ENCODE measurements at places on chromosomes 1 and 21. TPM values are rescaled to one million over a fixed set of nuclear protein-coding genes. Genes with fewer than 3 reads are reported as not detected.

The RGS7 gene
- polyA plus RNA-seq, result 1.8 TPM

The KCNAB2 gene
- polyA plus RNA-seq, result 90.7 TPM

The INAVA gene
- polyA plus RNA-seq, result 0.07 TPM

The CCDC17 gene
- 2.5 TPM for polyA plus RNA-seq

The GNG4 gene
- polyA plus RNA-seq, result not detected

The EXTL1 gene
- polyA plus RNA-seq, result not detected

The TMEM81 gene
- polyA plus RNA-seq, result 3.8 TPM

The HMCN1 gene
- polyA plus RNA-seq, result not detected

The SPTA1 gene
- polyA plus RNA-seq, result 0.21 TPM

The CMPK1 gene
- 16.8 TPM for polyA plus RNA-seq

The ZMPSTE24 gene
- polyA plus RNA-seq, result 3.5 TPM

The DNASE2B gene
- not detected for polyA plus RNA-seq

The OLIG2 gene
- polyA plus RNA-seq, result not detected

The CLDN14 gene
- polyA plus RNA-seq, result not detected

The SERPINC1 gene
- polyA plus RNA-seq, result 0.12 TPM

The ARHGEF16 gene
- polyA plus RNA-seq, result not detected

The MAP3K21 gene
- 1.5 TPM for polyA plus RNA-seq

The TMPRSS3 gene
- 0.10 TPM for polyA plus RNA-seq

The ZSCAN20 gene
- polyA plus RNA-seq, result 0.18 TPM
